ENCODE measurements at places on chromosomes 16 and 17. TPM values are rescaled to one million over a fixed set of nuclear protein-coding genes. Genes with fewer than 3 reads are reported as not detected.

TBC1D3B gene
- 3.7 TPM for total RNA-seq

YWHAE gene
- total RNA-seq: 641 TPM

NPIPA8 gene
- 0.87 TPM for total RNA-seq

RRAD gene
- total RNA-seq: 10.9 TPM

MSLN gene
- 2.5 TPM for total RNA-seq

HSD17B2 gene
- not detected for total RNA-seq

SMYD4 gene
- 8.0 TPM for total RNA-seq

CHST4 gene
- total RNA-seq: 0.08 TPM

TSNAXIP1 gene
- total RNA-seq: 0.33 TPM

LLGL2 gene
- 24.2 TPM for total RNA-seq

RPL19 gene
- total RNA-seq: 4,051 TPM

KRTAP2-1 gene
- not detected for total RNA-seq

SCGB1C2 gene
- total RNA-seq: not detected

LYRM1 gene
- 30.6 TPM for total RNA-seq

CFAP119 gene
- 9.1 TPM for total RNA-seq

OR3A3 gene
- not detected for total RNA-seq

ALOX15 gene
- 0.08 TPM for total RNA-seq

FOXJ1 gene
- total RNA-seq: 0.24 TPM

EVI2A gene
- total RNA-seq: not detected

SARM1 gene
- total RNA-seq: 5.1 TPM

GPT2 gene
- total RNA-seq: 11.4 TPM

TNFRSF17 gene
- total RNA-seq: not detected

TMED6 gene
- not detected for total RNA-seq

RNF157 gene
- 8.7 TPM for total RNA-seq

TP53TG3B gene
- total RNA-seq: not detected

TBX6 gene
- 0.20 TPM for total RNA-seq

SLFN14 gene
- not detected for total RNA-seq

SEC14L1 gene
- total RNA-seq: 47.2 TPM

KRT15 gene
- total RNA-seq: 5.0 TPM

HBA2 gene
- total RNA-seq: 0.44 TPM

CA7 gene
- total RNA-seq: not detected

CNTNAP4 gene
- total RNA-seq: not detected

MARCHF10 gene
- total RNA-seq: 0.47 TPM

ST6GALNAC1 gene
- total RNA-seq: 0.34 TPM

C1QTNF8 gene
- not detected for total RNA-seq

HS3ST6 gene
- 3.1 TPM for total RNA-seq

ZP2 gene
- not detected for total RNA-seq

FBXL16 gene
- total RNA-seq: 1.5 TPM

CCL14 gene
- total RNA-seq: not detected

SLFN12L gene
- total RNA-seq: not detected

CES4A gene
- 1.2 TPM for total RNA-seq

HSPB9 gene
- not detected for total RNA-seq

TP53TG3C gene
- 0.17 TPM for total RNA-seq

KRT12 gene
- not detected for total RNA-seq

GNAO1 gene
- total RNA-seq: 0.62 TPM

All from A549 treated with DMSO at 1 μM for 4 hours (cell line).